H1 (cell line): ENCODE measurements at places on chromosomes 4 and X.

- peaks cover 4% of the 10 kb centered on the region; the same call in 1 of the 2 replicates for H3K27me3 ChIP-seq
- no peak overlapping the region for H3K27ac ChIP-seq
- no peak overlapping the region for H3K4me3 ChIP-seq
- no peaks in the 10 kb centered on the region for H3K4me1 ChIP-seq
- no peak for DNase-seq
- no peaks in the 10 kb centered on the region for H3K36me3 ChIP-seq
Observed at GRCh38 chr4:4893721-4894120, 34.3 kb downstream of the MSX1 start.

DNA sequence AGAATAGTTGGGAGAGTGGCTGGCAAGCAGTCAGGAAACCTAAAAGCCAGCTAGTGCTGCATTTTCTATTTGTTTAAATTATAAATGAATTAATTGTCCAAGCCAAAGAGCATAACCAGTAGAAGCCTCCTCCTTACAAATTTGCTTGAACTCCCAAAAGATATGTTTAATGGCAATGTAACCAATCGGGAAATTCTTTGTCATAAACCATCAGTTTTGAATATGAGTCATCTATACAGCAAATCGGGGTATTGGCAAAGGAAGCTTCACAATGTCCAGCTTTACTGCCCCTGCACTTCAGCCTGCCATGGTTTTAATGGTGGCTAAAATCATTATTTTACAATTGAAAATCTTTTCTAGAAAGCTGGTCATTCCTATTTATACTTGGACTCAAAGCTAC, 216.6 kb downstream of the SHROOM3 start:
- H3K27me3 ChIP-seq: no peaks in the 10 kb centered on the region
- no peak overlapping the region for H3K27ac ChIP-seq
- H3K4me3 ChIP-seq: no peak overlapping the region
- H3K4me1 ChIP-seq: no peaks in the 10 kb centered on the region
- no peak for DNase-seq

DNA sequence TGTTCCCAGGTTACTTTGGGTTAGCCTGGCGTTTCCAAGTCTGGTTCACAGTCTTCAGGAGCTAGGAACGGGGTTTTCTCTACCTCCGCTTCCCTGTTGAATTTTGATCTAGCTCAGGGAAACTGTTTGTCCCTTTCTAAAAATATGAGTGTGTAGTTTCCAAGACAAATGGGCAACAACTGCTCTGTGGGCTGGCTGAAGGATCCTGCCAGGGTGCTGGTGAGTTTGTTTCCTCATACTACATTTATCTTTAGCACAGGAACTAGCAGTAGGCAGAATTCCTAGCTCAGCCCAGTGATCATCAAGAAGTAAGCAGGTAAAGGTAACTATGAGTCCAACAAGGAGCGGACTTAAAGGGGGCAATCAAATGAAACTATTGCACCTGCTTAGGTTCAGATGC, 13.3 kb upstream of the FAM47E start:
- H3K27ac ChIP-seq: no peak overlapping the region
- no peaks in the 10 kb centered on the region for H3K27me3 ChIP-seq

DNA sequence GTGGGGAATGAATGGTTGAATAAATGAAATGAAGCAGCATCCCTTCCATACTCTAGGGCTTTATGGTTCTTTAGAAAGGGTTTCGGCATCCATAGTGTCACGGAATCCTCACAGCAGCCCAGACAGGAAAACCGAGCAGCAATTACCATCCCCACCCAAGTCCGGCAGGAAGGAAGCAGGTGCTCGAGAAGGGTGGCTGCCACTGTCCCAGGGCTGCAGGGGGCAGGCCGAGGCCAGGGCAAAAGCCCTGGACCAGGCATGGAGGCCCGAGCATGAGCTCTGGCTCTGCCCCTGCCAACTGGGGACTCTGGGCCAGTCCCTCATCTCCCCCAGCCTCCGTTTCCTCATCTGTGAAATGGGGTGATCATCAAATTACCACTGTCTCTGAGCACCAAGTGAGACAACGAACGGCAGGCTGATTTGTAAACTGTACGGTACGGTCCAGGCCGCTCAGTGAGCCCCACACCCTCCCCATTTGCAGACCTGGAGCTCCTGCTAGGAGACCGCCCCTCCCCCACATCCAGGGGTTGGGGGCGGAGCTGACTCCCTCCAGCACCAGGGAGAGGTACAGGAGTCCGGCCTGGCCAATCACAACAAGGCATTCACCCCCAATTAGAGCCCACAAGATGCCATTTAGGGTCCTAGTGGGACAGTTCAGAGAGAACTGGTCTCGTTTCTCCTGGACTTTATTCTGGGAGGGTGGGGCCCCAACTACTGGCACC, 100.4 kb downstream of the WFS1 start:
- no peak overlapping the region for H3K27ac ChIP-seq
- H3K4me3 ChIP-seq: no peak overlapping the region
- H3K4me1 ChIP-seq: peaks cover 14% of the 10 kb centered on the region
- no peaks in the 10 kb centered on the region for H3K27me3 ChIP-seq
- no peak for DNase-seq

GRCh38 chr4:10182446-10183424, 66.1 kb upstream of the WDR1 start:
- H3K4me1 ChIP-seq: no peaks in the 10 kb centered on the region
- H3K4me3 ChIP-seq: no peak overlapping the region
- DNase-seq: no peak
- no peaks in the 10 kb centered on the region for H3K36me3 ChIP-seq

DNA sequence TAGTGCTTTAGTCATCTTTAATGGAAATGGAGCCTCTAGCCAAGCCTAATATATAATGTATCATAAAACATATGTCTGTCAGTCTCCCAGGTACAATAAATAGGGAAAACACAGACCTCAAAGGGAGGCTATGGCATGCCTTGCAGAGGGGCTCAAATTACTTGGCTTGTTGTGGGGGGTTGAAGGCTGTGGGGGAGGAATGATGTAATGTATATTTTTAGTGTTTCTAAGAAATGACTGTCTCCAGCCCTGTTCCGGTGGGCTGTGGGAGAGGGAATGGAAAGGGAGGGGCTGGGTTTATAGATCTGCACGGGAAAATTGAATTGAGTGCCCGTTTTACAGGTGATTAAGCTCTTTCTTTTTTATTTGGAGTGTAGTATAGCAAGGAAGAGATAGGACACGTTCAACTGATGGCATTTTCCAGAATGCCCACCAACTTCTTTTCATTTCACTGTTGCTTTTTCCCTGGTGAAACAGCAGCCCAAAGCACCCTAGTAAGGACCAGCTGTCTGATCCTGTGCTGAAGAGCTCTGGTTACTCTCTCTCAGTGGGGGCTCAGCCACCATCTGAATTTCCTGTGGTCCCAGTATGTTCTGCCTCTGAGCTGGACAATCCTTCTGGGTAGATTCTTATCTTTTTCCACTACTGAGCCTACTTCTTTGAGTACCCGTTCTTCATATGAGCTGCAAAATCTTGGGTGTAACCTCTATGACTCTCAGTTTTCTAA, 220.7 kb upstream of the CASK start:
- H3K36me3 ChIP-seq: no peaks in the 10 kb centered on the region
- no peak overlapping the region for H3K27ac ChIP-seq
- no peak overlapping the region for H3K4me3 ChIP-seq
- no peaks in the 10 kb centered on the region for H3K27me3 ChIP-seq

DNA sequence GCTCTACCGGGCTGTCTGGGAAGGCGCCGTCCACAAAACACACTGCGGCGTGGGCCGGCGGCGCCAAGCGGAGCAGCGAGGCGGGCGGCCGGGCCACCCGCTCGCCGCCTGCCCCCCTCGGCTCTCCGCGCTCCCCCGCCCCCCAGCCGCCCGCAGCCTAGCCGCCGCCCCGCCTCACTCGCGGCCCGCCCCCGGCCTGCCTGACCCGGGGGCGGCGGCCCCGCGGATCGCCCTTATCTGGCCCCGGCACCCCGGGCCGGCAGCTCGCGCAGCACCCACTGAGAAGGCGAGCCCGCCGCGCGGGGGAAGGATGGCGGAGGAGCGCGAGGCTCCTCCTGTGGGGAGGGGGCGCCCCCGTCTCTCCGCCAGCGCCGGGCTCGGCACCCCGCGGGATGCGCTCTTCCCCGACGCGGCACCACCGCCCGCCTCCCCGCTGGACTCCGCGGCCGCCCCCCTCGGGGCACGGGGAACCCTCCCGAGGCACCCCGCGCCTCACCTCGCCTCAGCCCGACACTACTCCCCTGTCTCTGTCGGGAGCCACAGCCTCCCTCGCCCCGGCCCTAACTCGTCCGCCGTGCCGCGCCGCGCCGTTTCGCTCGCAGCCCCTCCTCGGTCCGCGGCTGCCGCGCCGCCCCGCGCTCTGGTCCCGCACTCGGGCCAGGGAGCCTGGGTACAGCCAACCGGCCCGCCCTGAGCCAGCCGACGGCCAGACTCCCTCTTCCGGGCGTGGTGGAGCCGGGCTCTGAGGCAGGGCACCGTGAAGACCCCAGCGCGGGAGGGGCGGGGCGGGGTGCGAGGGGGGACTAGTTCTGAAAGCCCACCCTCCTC, 566 bp downstream of the ATP11C start:
- no peaks in the 10 kb centered on the region for H3K36me3 ChIP-seq
- DNase-seq: no peak
- peak overlapping the region; percentile 64 for H3K4me3 ChIP-seq

GRCh38 chr4:6250235-6250983, 19.2 kb upstream of the WFS1 start:
- no peaks in the 10 kb centered on the region; the same call in 1 of the 2 replicates for H3K27me3 ChIP-seq
- H3K27ac ChIP-seq: no peak overlapping the region
- peak overlapping the region; percentile 5; the same call in 1 of the 2 replicates for H3K4me3 ChIP-seq

DNA sequence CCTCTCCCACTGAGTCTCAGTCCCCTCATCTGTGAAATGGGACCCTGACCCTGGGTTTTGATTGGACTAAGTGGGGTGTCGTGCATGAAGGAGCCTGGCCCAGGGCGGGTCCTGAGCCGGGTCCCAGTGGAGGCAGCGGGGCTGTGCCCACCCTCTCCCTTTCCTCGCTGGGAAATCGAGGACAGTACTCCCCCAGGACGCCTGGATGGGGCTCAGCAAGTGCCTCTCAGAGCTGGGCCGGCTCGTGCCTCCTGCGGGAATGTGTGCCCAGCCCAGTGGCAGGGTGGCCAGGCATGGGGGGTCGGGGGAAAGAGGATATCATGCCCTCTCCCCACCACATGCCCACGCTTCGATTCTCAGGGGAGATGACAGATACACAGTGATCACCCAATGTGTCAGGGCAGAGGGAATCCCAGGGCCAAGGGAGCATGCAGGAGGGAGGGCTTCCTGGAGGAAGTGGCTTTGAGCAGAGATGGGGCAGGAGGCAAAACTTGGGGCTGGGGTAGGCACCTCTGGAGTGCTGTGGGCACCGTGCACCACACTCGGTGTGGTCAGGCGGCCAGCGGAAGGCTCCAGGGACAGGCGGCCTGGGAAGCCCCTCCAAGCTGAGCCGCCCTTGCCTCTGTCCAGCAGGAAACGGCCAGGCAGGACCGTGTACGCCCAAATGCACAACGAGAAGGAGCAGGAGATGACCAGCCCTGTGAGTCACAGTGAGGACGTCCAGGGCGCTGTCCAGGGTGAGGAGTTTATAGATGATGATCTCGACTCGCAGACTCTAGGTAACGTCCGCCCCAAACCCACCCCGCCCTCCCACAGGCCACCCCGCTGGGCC, 203.0 kb downstream of the AFAP1 start:
- DNase-seq: no peak
- no peak overlapping the region for H3K4me3 ChIP-seq
- H3K27ac ChIP-seq: no peak overlapping the region
- H3K36me3 ChIP-seq: no peaks in the 10 kb centered on the region
- H3K27me3 ChIP-seq: no peaks in the 10 kb centered on the region
- H3K4me1 ChIP-seq: no peaks in the 10 kb centered on the region

DNA sequence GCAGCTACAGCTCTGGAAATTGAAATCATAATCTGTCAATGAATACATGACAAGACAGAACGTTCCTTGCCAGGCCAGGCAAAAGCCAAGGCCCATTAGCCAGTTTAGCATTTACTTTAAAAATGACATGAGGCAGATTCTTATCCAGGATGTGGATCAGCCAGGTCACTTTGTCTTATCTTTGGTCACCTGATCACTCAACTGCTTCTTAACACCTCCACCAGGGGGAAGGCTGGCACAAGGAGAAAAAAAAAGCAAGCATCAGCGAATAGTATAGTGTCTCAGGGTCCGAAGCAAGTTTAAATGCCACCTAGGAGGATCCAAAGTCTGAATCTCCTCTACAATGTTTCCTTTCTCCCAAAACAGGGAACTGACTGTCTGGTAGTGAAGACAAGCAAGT, 18.8 kb downstream of the ATP1B4 start:
- no peaks in the 10 kb centered on the region for H3K36me3 ChIP-seq
- no peak overlapping the region for H3K4me3 ChIP-seq

DNA sequence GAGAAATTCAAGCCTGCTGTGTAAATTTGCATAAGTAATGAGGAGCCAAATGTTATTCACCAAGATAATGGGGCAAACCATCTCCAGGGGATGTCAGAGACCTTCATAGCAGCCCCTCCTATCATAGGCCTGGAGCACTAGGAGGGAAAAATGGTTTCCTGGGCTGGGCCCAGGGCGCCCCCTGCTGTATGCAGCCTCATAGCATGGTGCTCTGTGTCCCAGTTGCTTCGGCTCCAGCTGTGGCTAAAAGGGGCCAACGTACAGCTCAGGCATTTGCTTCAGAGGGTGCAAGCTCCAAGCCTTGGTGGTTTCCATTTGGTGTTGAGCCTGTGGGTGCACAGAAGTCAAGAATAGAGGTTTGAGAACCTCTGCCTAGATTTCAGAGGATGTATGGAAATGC, 859.3 kb downstream of the RPA4 start:
- no peaks in the 10 kb centered on the region for H3K4me1 ChIP-seq
- DNase-seq: no peak
- H3K27me3 ChIP-seq: no peaks in the 10 kb centered on the region
- H3K4me3 ChIP-seq: no peak overlapping the region
- H3K27ac ChIP-seq: no peak overlapping the region
- no peaks in the 10 kb centered on the region for H3K36me3 ChIP-seq

- no peaks in the 10 kb centered on the region for H3K4me1 ChIP-seq
- H3K4me3 ChIP-seq: no peak overlapping the region
- no peak for DNase-seq
- H3K36me3 ChIP-seq: no peaks in the 10 kb centered on the region
- no peaks in the 10 kb centered on the region for H3K27me3 ChIP-seq
Observed at GRCh38 chrX:121886557-121886956, 839.1 kb downstream of the GLUD2 start.

- no peak overlapping the region for H3K4me3 ChIP-seq
- no peak overlapping the region for H3K27ac ChIP-seq
- H3K27me3 ChIP-seq: no peaks in the 10 kb centered on the region
- DNase-seq: no peak
- H3K36me3 ChIP-seq: no peaks in the 10 kb centered on the region
Observed at GRCh38 chr4:22099896-22100295, 151.3 kb upstream of the KCNIP4 start.

GRCh38 chr4:169968999-169969398, 57.2 kb downstream of the MFAP3L start:
- H3K36me3 ChIP-seq: no peaks in the 10 kb centered on the region
- H3K4me3 ChIP-seq: no peak overlapping the region
- no peaks in the 10 kb centered on the region for H3K4me1 ChIP-seq
- DNase-seq: no peak
- no peak overlapping the region for H3K27ac ChIP-seq
